Erythroblast (primary cell): ENCODE measurements at places on chromosomes 5 and 9.
A peak's percentile ranks its signal among the peaks of the same experiment; 100 is the strongest.

DNA sequence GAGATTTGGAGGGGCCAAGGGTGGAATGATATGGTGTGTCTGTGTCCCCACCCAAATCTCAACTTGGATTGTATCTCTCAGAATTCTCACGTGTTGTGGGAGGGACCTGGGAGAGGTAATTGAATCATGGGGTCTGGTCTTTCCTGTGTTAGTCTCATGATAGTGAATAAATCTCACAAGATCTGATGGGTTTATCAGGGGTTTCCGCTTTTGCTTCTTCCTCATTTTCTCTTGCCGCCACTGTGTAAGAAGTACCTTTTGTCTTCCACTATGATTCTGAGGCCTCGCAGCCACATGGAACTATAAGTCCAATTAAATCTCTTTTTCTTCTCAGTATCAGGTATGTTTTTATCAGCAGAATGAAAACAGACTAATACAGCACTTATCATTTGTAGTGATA is 29.5 kb upstream of the SPIN1 start:
- DNase-seq = no peak

DNA sequence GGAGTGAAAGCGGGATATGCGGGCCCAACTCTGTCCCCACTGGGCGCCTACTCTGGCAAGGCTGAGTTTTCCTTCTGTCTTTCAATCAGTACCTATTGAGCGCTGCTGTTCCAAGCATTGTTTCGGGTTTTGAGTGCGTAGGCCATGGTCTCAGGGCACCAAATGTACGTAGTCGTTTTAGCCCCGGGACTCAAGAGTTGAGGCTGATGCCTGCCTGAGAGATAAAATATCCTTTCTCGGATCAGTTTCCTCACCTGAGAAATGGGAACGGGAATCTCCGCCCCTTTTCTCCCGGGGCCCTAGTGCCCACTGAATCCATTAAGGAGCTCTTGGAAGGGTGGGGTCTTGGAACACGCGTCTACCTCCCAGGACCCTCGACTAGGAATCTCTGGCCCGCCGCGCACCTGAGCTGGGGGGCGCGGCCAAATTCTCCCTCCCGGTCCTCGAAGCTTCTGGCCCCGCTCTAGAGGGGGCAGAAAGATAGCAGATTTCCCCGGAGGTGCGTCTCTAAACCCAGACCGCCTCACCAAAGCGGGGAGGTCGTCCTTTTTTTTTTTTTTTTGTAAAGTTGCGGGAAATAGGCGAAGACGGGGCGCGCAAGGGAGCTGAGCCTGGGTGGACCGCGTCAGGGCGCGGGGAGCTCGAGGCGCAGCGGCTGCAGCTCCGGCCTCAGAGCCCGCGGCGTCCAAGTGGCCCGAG is 494 bp upstream of the CXXC5 start:
- no peak for DNase-seq

GRCh38 chr5:134245101-134245604 is 19.3 kb upstream of the PPP2CA start:
- no peak for DNase-seq

DNA sequence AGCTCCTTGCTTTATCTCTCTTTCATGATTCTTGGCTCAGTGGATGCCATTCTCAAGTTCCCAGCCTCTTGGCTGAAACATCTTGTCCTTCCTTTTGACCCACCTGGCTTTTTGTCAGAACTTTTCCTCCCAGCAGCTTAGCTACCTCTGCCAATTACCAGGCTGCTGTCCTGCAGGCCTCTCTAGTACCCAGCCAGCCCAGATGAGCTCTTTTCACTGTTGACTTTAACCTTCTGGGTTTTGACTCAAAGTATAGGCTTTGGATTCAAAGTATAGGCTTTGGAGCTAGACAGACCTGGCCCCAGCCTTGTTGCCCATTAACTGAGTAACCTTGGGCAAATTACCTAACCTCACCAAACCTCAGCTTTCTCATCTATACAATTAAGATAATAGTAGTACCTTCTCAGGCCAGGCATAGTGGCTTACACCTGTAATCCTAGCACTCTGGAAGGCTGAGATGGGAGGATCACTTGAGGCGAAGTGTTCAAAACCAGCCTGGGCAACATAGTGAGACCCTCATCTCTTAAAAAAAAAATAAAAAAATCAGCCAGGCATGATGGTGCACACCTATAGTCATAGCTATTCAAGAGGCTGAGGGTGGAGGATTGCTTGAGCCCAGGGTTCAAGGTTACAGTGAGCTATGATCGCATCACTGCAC is 6.6 kb upstream of the TMEFF1 start:
- DNase-seq = no peak

DNA sequence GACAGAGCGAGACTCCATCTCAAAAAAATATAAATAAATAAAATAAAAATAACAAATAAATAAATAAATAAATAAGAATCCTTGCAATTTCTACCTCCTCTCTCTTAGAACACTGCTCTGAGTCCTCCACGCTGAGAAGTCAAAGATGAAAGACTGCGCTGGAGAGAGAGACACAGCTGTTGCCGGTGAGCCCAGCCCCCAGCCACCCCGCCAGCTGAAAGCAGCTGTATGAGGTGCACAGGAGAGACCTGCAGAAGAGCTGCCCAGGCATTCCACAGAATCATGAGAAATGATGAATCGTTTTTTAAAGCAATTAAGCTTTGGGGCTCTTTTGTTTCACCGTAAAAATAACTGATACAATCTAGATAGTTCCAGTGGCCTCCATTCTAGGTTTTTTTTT is 16.3 kb upstream of the STRBP start:
- DNase-seq = no peak

- DNase-seq = no peak
Measured at GRCh38 chr5:41598011-41598410, 87.6 kb upstream of the PLCXD3 start.

DNA sequence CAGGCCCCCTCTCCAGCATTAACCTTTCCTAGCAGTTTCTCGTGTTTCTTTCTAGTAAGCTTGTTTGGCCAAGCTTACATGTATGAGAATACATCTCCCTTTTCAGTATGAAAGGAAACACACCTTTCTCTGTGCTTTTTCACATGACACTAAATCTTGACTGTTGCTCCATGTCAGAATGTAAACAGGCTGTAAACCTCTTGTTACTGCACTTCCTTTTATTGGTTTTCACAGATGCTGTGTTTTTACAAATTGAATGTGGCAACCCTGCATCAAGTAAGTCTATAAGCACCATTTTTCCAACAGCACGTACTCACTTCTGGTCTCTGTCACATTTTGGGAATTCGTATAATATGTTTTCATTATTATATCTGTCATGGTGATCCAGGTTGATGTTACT is 2.2 kb upstream of the CANX start:
- no peak for DNase-seq

GRCh38 chr5:40485021-40485998 is 194.4 kb upstream of the PTGER4 start:
- no peak for DNase-seq

GRCh38 chr5:44679214-44679613 is 129.5 kb upstream of the MRPS30 start:
- DNase-seq = no peak

DNA sequence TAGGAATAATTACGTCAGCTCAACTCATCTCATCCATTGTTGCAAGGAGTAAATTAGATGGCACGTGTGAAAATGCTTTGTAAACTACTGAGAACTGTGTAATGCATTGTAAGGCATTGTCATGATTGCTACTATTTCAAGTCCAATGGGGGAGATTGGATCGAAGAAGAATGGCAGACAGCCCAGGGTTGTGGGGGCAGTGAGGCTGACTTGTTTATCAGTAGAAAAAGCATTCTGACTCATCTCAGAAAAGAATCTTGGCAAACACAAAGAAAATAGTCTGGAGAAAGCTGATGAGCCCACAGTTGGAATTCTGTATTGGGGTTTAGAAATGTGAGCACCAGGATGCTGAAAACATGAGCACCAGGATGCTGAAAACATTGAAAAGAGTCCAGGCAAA is 28.0 kb upstream of the DAP start:
- DNase-seq = no peak

DNA sequence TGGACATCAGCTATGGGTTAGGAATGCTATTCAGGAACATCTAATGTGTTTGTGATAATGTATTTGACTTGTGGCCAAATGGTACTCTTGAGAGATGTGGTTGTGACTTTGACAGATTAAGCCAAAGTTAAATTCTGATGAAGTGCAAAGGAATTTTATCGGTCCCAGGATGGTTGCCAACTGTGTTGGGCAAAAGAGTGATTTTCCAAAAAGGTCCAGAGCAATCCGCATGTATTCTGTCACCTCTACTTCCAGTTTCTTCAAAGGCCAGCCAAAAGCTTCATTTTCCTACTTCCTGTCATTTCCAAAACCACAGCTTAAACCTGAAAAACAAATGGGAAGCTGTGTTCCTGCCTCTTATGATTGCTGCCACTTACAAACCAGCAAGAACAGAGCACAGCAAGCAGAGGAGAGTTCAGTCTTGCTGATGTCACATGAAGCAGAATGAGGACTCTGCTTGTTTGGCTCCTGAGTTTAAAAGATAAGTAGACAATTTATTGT is 59.8 kb downstream of the MARCHF3 start:
- peak; percentile 40 for DNase-seq

- DNase-seq = no peak
Measured at GRCh38 chr5:172758077-172758833, 12.7 kb downstream of the DUSP1 start.

- DNase-seq = no peak
Measured at GRCh38 chr5:72644296-72644695, 137.1 kb upstream of the ZNF366 start.
